Stimulated activated CD8-positive, alpha-beta memory T cell treated with anti-CD3 and anti-CD28 coated beads, Interleukin-12 subunit alpha, Interleukin-12 subunit beta, amount 100 ng/mL, for 1 hour (primary cell): ENCODE measurements at places on chromosomes 1 and 21.

DNA sequence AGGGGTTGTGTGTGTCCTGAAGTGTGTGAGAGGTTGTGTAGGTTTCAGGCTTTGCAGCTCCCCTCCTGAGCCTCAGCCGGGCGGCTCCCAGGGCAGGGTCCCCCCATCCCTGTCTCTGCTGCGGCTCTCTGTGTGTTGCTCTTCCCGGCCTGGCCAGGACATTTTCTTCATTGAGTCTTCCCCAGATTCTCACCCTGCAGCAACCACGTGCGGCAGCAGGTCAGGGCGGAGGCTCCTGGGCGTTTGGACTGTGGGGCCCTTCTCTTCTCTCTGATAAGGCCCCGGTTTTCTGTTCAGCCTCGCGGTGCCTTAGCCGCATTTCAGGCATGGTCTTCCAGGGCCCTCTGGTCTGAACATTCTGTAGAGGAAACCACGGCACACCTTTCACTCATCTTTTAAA lies 1.8 kb upstream of the TCP10L start:
- no peak for DNase-seq

DNA sequence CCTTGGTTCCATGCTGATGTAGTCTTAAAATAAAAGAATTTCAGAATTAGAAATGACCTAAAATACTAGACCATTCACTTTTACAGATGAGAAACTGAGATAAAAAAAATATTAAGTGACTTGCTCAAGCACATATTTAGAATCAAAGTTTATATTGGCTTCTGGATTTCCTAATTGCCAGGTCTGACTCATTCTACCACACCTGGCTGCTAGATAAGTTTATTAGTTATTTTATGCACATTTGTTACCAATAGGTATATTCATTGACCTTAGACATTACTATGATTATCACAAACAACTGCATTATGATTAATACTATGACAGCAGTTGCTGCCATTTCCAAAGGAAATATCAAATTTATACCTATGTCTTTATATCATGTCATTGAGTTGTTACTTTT lies 497.5 kb downstream of the RWDD3 start:
- no peak for DNase-seq

GRCh38 chr1:153030895-153031294 lies at the start of gene SPRR1B:
Gene SPRR1B, plus strand, starts transcription at chr1:153031203. Its CDS starts 1,143 bp downstream, at chr1:153032346.
- no peak for DNase-seq

DNA sequence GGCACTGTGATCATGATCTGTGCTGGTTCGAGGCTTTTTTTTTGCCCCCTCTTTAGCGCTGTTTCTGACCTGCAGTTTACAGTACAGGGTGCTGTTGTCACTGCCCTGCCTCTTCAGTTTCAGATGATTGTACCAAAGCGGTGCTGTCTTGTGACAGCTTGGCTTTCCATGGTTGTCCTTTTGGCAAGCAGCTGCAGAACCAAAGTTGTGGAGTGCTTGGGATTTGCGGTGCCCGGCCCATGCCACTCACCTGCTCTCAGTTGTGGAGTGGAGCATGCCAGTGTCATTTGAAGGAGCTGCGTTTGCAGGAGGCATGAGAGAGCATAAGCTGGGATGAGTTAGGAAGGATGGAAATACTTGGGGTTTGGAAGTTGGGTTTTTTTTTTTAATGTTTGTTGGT lies 48.4 kb downstream of the DOP1B start:
- no peak for DNase-seq

DNA sequence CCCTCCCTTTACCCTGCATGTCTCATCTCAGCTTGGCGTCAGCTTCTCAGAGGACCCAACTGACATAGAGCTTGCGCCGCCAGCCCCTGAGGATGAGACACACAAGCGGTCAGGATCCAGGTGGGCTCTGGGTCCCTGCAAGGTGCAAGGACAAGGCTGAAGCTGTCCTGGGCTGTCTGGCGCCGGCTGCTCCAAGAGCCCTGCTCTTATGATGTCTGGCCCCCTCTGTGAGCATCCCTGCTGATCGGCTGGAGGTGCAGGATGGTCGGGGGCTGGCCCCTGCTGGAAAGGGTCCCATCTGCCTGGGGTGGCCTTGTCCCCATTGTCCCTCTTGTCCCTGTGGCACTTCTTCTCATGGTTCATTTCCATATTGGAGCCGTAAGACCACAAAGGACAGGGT lies 479.0 kb downstream of the NPHP4 start:
- no peak for DNase-seq

DNA sequence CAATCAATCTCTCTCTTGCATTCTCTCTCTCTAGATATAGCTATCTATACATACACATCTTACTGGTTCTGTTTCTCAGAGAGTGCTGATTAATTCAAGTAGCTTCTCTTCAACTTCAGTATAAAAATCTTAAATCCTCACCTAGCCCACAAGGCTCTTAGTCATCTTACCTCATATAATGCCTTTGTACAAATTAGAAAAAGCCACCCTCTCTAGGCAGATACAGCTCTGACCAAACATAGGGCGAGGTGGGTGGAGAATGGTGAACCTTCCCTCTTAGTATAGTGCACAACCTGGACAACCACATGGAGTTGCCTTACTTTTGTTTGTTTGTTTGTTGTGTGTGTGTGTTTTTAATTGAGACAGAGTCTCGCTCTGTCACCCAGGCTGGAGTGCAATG lies 5.1 kb upstream of the INAVA start:
- no peak for DNase-seq
